IMR-90 (cell line): ENCODE measurements at places on chromosomes 5 and 9.

DNA sequence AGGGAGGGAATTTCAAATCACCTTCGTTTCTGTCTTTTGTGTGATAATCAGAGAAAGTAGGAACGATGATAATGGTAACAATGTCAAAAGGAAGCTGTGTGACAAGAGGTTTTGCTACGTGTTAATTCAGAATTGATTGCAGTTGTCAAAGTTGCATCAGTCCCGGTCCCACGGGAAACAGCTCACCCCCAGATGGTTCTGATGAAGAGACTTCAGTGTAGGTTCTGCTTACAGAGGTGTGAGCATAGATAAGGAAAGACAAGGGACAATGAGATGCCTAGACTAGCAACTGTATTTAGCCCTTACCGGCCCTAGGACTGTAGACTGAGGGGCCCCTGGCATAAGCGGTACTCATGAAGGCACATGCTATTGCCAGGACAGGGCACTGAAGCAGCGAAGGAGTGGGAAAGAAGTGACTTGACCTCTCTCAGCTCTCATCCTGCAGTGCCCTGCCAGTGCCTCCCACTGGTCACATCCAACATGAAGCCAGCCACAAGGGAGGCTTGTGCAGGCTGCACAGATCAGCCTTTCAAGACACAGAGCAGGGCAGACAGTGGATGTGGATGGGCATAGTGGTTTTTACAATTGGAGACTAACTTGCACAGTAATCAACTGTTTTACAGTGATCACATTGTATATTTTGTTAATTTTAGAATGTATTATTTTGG lies 21.1 kb downstream of the PDE8B start:
- DNase-seq: no peak

GRCh38 chr9:92770360-92770995 lies 5.8 kb upstream of the BICD2 start:
- no peak for DNase-seq

GRCh38 chr9:135151757-135152613 lies 64.5 kb downstream of the OLFM1 start:
- DNase-seq: no peak

GRCh38 chr5:11897781-11898180 lies 6.5 kb downstream of the CTNND2 start:
- no peak for DNase-seq

- DNase-seq: no peak
Measured at GRCh38 chr5:75526070-75526469, 14.4 kb downstream of the POLK start.

DNA sequence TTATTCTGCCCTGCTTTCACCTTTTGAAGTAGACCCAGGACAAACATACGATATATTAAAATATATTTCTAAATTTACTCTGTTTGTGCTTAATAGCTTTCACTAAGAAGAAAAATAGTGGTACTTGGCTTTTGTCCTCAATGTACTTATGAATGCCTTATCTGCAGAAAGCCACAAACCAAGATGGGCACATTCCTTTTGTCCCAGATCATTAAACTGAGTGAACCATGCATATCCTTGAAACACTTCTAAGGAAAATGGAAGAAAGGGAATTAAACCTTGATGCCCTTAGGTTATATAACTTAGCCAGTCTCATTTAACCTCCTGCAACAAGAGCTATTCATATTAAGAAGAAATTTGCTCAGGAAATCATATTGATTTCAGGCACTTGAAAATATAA lies 553.8 kb upstream of the CDH9 start:
- DNase-seq: no peak

- DNase-seq: peak; percentile 18
Measured at GRCh38 chr9:71353720-71354119, 232.3 kb upstream of the TRPM3 start.

DNA sequence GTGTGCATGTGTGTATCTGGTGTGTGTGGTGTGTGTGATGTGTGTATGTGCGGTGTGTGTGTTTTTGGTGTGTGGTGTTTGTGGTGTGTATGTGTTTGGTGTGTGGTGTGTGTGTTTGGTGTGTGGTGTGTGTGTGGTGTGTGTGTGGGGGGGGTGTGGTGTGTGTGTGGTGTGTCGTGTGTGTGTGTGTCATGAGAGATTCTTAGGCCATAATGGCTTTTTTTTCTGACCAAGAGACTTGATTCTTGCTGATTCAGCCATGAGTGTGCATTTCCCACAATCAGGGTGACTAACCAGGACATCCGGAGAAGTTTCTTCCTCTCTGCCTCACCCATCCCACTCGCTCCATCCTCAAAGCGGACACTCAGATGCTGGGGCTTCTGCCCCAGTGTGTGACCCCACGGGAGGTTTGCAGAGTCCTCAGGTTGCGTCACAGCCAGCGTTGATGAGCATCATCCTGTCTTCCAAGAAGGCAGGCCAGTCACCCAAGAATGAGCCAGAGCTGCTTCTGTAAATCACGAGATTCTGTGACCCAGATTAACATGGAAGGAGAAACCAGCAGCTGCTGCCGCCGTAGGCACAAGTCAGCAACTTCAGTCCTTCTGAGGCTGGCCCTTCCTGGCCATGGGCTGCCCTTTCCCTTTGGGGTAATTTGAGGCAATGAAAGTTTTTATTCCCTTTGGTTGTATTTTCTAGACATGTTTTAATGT lies 12.5 kb upstream of the CTSL start:
- DNase-seq: peak; percentile 99

DNA sequence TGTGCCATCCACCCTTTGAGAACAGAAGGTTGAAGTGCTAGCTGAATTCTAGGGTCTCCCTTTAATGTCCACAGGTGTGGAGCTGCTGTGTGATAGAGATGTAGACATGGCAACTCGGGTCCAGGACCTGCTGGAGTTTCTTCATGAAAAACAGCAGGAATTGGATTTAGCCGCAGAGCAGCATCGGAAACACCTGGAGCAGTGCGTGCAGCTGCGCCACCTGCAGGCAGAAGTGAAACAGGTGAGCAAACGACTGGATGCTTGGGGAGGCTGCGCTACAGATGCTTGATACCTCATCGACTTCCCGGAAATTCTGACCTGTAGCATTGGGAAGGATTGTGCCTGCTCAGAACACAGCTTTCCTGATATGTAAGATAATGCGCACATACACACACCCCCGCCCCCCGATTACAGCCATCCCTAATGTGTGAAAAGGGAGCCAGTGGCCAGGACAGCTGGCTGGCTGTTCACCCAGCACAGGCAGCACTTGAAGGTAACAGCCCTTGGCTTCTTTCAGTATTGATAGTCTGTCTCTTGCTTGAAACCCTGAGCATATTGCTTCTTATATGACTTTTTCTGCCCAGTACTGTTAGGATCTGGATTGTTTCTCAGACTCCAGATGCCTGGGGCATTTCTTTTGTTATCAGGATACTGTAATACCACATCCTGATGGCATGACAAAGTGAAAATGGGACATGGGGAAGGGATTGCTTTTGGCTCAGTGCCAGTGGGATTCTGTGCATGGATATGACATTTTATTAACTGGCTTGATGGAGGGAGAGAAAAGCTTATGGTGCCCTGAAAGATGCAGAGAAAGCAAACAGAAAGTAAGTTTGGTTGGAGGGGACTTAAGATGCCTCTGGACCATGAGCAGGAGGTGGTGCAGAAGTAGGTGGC lies 216.8 kb upstream of the OTULINL start:
- DNase-seq: no peak

- DNase-seq: no peak
Measured at GRCh38 chr5:45264447-45264846, 431.7 kb downstream of the HCN1 start.

GRCh38 chr5:178365501-178366440 lies 133.2 kb upstream of the PHYKPL start:
- no peak for DNase-seq

DNA sequence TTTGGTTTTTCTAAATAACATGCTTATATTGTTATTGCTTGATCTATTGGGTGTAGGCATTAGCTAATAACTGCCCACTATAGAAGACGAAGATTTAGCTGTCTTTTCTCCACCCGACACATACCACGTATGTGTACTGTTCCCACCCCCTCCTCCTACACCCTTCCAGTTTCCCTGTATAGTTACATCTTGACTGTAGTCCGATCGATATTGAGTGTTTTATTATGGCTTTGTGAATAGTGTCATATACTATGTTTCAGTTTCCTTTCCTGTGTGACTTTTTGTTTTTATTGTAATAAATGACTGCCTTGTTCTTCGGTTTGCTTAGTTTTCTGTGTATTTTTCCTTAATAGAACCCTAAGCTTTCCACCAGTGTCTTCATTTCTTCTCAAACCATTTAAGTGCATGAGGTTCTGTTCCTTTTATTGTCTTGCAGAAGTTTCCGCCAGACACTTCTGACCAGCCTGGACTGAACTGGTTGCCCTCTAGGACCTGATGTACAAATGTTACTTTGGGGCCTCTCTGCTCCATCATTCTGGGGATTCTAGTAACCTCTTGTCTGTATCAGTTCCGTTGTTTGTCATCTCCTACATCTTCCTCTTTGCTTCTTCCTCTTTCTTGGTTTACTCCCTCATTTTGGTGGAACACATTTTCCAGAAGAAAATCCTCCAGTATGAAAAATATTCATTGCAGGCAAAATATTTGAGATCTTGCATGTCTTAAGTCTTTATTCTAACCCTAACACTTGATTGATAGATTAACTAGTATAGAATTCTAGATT lies 61.8 kb downstream of the PRKACG start:
- no peak for DNase-seq

DNA sequence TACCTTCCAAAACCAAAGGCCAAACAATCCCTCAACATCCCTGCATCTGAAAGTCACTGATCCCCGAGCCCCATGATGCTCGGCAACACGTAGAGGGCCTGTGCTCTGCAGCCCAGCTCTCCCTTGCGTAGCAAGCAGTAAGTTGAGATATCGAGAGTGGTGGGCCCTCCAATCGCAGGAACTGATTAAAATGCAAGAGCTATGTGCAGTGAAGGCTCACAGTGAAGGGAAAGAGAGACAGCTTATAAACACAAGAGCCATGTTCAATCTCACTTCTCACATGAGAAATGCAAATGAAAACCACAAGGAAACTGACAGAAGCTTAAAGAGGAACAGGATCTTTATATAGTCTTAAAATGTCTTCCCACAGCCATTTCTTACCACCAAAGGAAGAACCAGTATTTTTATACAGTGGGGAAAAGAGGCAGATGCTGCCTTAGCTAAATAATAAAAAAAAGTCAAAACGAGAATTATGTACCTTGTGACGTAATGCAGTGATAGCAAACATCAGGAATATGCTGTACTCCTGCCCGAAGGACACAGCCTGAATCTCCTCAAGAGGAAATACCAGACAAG lies 24.6 kb downstream of the TTF1 start:
- DNase-seq: no peak

- DNase-seq: no peak
Measured at GRCh38 chr9:135566552-135566951, 5.0 kb downstream of the PAEP start.

DNA sequence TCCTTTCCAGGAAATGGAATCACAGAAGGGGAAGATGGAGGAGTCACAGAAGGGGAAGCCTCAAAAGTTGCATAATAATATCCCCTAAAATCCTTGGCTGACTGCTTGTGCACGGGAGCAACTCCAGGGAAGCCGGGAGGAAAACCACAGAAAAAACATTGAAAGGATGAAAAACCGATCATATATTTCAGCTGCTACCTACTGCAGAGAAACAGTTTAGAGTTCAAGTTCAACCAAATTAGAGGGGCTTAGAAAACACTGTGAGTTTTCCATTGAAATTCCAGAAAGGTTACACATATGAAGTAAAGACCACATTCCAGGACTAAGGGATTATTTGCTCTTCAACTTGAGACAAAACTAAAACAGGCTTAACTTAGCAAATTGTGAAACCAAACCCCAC lies 37.6 kb upstream of the MTAP start:
- DNase-seq: no peak

GRCh38 chr5:53970475-53970874 lies 339.9 kb downstream of the ARL15 start:
- peak; percentile 18 for DNase-seq

DNA sequence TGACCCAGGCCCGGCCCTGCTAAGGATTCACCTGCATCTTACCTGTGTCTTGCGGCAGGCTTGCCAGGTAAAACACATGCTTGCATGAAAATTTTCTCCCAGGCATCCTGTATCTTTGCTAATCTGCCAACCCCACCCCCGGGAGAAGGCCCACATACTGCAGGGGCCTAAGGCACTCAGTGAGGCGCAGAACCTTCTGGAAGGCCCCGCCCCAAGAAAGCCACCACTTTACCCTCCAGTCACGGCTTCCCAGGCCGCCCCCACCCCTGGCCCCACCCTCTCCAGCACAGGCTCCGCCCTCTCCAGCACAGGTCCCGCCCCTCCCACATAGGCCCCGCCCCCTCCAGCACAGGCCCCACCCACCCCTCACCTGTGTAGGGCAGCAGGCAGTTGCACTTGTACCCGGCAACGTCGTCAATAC lies 29.8 kb upstream of the SEC16A start:
- DNase-seq: no peak

- DNase-seq: no peak
Measured at GRCh38 chr5:58258984-58259684, 200.8 kb downstream of the PLK2 start.

DNA sequence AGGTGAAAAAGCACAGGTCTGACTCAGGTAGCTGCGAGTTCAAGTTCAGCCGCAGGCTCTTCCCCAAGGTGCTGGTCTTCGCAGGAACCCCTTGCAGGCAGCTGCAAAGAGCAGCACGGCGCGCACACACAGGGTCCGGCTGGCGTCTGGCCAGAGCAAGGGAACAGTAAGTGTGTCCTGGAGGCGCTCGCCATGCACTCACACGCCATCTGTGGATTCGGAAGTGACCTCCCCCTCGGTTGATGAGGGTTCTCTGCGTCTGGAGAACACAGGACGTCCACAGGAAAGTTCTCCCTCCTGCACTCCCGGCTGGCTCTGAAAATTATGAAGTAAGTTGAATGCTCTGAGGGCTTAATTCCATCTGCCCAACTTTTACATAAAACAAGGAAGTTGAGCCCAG lies 14.0 kb upstream of the EGFL7 start:
- DNase-seq: no peak

- DNase-seq: no peak
Measured at GRCh38 chr9:133449760-133450159, 10.0 kb upstream of the CACFD1 start.

GRCh38 chr9:3124001-3124400 lies 280.1 kb upstream of the PUM3 start:
- no peak for DNase-seq

GRCh38 chr9:93599571-93600403 lies 23.4 kb downstream of the PHF2 start:
- DNase-seq: no peak

GRCh38 chr9:3646226-3646625 lies 120.4 kb upstream of the RFX3 start:
- no peak for DNase-seq

GRCh38 chr5:109028608-109029299 lies 281.1 kb downstream of the FER start:
- DNase-seq: peak; percentile 49
